Tracheal epithelial cell (primary cell): ENCODE measurements at places on chromosomes 11 and 22. TPM values are rescaled to one million over a fixed set of nuclear protein-coding genes. Genes with fewer than 3 reads are reported as not detected.

Gene CBLIF
- not detected in 2 replicates for total RNA-seq

Gene FHIP1B
- total RNA-seq = 8.9 and 10.2 TPM in 2 replicates

Gene B3GAT1
- not detected in 2 replicates for total RNA-seq

Gene CRYBB2
- total RNA-seq = not detected in 2 replicates

Gene MYOD1
- total RNA-seq = not detected in 2 replicates

Gene OR51B2
- not detected in 2 replicates for total RNA-seq

Gene UBQLN3
- total RNA-seq = not detected in 2 replicates

Gene MYO7A
- total RNA-seq = under 0.01 and 0.24 TPM in 2 replicates
